Gastroesophageal sphincter (tissue), 4 donors: ENCODE measurements at places on chromosomes 1 and 21. TPM values are rescaled to one million over a fixed set of nuclear protein-coding genes. Genes with fewer than 3 reads are reported as not detected.
A peak's percentile ranks its signal among the peaks of the same experiment; 100 is the strongest.

DNA sequence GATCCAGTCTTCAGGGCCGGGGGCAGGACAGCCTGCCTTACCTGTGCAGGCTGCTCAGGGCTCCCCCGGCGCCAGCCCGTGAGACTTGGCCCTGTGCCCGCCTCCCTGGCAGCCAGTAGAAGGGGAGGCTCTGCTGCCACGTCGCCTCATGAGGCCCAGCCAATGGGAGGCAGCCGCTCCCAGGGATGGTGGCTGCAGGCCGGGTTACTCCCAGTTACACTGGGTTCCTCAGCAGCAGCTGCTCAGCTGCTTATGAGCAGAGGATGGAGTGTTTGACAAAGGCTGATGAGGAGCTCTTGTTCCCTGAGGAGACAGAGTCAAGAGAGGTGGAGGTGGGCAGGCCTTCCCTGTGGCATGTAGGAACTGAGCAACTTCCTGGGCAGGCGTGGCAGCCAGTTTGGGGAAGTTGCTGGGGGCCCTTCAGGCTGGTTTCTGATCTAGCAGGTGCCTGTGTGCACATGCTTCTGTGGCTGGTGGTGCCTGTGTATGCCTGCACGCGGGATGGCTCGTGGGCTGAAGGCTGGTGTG is 5.5 kb downstream of the MFSD2A start:
- ATAC-seq, result no peak

GRCh38 chr21:24375201-24375600 is 1232.1 kb downstream of the MRPL39 start:
- ATAC-seq, result no peak

GRCh38 chr1:36284061-36284460 is 22.1 kb upstream of the SH3D21 start:
- no peak for ATAC-seq

- peak; percentile 39 for ATAC-seq
Measured at GRCh38 chr21:45887120-45887611, 94.4 kb upstream of the COL6A1 start.

DNA sequence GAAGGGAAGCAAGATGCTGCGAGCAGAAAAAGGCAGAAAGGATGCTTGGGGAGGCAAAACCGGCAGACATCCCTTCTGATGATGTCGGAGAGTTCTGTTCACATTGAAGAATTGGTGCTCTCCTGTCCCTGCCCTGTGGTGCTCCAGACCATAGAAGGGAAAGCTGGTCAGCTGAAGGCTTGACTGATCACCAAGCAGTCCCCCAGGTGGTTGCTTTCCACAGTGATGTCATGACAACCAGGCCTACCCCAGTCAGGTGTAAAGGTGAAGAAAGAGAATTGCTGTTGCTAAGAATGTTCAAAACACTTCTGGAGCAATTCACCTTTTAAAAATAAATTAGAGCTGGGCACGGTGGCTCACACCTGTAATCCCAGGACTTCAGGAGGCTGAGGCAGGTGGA is 59.5 kb downstream of the OPTC start:
- ATAC-seq, result no peak

DNA sequence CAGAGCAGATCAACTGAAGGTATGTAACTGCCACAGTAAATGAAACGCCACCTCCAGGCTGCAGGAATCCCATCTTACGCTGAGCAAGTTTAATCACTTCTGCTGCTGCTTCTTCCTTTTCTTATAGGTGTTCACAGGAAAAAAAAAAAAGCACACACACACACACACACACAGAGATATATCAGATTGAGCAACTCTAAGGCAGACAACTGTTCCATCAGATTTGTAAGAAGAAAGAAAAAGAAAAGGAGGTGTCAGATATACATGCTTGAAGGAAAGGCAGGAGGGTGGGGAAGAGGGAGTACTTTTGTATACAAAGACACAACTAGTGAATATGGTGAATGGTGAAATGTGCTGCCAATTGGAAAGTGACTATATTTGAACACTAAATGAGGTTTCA is 28.6 kb downstream of the DSTYK start:
- ATAC-seq, result no peak

Gene WDR64
- not detected for total RNA-seq

Gene SELL
- 2.1 TPM for total RNA-seq

DNA sequence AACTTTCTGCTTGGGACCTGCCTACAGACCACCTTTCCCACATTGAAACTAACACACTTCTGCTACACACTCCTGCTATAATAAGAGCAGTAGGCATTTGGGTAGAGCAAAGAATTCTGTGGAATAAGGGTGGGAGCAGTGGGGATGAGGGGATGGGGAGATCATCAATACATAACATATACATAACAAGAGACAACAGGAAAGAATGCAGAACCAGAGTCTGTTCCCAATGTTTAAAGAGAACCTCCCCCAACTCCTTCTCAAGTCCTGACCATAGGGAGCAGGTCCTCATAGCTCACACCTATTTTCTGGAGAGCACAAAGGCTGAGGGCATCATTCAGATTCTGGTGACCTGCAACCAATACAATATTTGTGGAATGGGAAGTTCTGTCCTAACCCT is 121.6 kb upstream of the BARHL2 start:
- no peak for ATAC-seq

GRCh38 chr1:183195142-183195574 is 9.1 kb downstream of the LAMC2 start:
- no peak for ATAC-seq

GRCh38 chr21:46069719-46070279 is 28.1 kb upstream of the COL6A2 start:
- ATAC-seq, result no peak

GRCh38 chr1:90964444-90965035 is 57.3 kb downstream of the ZNF644 start:
- ATAC-seq, result no peak

Gene MMP23B
- 11.2 TPM for total RNA-seq

DNA sequence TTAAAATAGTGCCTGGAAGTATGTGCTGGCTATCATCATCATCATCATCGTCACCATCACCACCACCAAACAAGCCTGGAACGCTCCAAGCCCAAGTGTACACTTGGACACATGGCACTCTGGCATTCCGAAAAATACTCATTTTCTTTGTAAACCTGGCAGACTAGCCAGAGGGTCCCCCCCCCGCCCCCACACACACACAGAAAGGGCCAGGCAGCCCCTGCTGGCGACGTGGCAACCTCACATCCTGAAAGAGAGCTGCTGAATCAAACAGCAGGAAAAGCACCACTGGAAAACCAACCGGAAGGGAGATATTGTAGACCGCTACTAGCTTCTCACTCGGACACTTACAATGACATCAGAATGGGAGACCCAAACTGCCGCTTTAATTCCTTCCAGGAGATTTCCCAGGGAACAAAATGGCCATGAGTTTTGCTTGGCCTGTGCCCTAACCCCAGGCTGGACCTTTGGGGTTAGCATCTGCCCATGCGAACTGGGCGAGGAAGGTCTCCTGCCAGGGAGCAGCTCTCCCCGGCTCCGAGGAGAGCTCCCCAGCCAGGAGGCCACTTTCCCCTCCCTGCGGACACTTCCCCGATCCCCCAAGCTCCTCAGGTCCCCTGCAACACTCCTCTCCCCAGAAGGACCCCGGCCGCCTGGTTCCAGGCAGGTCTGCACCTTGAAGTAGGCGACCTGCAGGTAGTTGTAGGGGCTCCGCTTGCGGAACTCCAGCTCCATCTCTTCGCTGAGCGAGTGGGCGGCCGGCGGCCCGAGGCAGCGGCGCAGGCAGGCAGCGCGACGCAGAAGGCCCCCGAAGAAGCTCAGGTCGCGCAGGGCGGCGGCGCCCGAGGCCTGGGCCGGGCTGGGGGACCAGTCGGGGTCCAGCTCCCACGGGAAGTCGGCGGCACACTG is 742 bp downstream of the P3H1 start:
- ATAC-seq, result peak; percentile 6

- peak; percentile 35 for ATAC-seq
Measured at GRCh38 chr1:109793486-109794318, 30.0 kb upstream of the EPS8L3 start.

Gene TMEM50A
- 170 TPM for total RNA-seq

Gene CSMD2
- total RNA-seq, result 0.22 TPM

Gene PBX1
- 140 TPM for total RNA-seq

- no peak for ATAC-seq
Measured at GRCh38 chr1:39569034-39569433, 7.6 kb downstream of the PABPC4 start.

DNA sequence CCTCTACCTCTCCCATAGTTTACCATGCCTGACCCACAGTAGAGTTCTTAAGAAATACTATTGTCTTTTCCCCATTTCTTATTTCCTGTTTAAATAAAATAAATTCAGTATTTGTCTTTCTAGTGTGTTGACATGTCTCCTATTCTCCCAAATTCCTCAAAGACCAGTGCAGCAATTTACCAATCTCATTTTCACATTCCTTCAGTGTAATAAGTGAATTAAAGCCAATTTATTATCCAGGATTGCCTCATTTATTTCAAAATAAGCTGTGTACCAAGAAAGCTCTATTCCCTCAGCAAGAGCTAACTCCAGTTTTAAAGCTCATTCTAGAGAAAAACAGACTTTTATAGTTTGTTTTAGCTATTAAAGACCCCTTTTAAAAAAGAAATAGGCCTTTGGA is 49.9 kb downstream of the DISC1 start:
- peak; percentile 67 for ATAC-seq

GRCh38 chr1:112307930-112308591 is 88.0 kb upstream of the CTTNBP2NL start:
- ATAC-seq, result no peak

DNA sequence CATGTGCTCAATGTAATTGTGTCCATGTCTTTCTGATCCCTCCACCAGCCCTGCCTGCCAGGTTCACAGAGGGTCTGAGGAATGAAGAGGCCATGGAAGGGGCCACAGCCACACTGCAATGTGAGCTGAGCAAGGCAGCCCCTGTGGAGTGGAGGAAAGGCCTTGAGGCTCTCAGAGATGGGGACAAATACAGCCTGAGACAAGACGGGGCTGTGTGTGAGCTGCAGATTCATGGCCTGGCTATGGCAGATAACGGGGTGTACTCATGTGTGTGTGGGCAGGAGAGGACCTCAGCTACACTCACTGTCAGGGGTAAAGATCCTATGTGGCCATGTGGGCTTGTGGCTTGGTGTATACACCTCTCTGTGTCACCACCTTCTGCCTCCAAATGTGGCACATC is 91.4 kb downstream of the OBSCN start:
- ATAC-seq, result no peak
